ENCODE measurements at places on chromosomes 5 and 9. TPM values are rescaled to one million over a fixed set of nuclear protein-coding genes. Genes with fewer than 3 reads are reported as not detected.

Gene PCDHA6
- total RNA-seq = 0.96 TPM

Gene MORN5
- 1.4 TPM for total RNA-seq

Gene PCDHGA4
- total RNA-seq = 4.2 TPM

Gene CTXN3
- not detected for total RNA-seq

Gene SLC24A2
- total RNA-seq = 0.05 TPM

Gene IRF1
- 40.8 TPM for total RNA-seq

Gene TRIM14
- total RNA-seq = 66.9 TPM

Gene ADAMTS19
- 5.3 TPM for total RNA-seq

Gene GPR151
- not detected for total RNA-seq

Gene IL3
- total RNA-seq = not detected

Gene CCNJL
- total RNA-seq = 12.4 TPM

Gene FOXD4L3
- total RNA-seq = not detected

Gene BSPRY
- total RNA-seq = 10.2 TPM

Gene RNF180
- 22.9 TPM for total RNA-seq

Gene MARCOL
- not detected for total RNA-seq

Measured in ureter (tissue), 1 donor.